Pericardium fibroblast (primary cell): ENCODE measurements at places on chromosomes 2 and 18. TPM values are rescaled to one million over a fixed set of nuclear protein-coding genes. Genes with fewer than 3 reads are reported as not detected.

The IL37 gene
- total RNA-seq, result not detected in 2 replicates

The SIX3 gene
- total RNA-seq, result not detected in 2 replicates

The RAB31 gene
- total RNA-seq, result 49.5 and 74.7 TPM in 2 replicates

The INPP5D gene
- 0.12 and 0.17 TPM in 2 replicates for total RNA-seq

The NTSR2 gene
- total RNA-seq, result not detected in 2 replicates

The LYPD6 gene
- total RNA-seq, result 0.51 and 2.7 TPM in 2 replicates

The ERFE gene
- total RNA-seq, result 1.1 and 11.2 TPM in 2 replicates

The OTOS gene
- total RNA-seq, result not detected in 2 replicates

The FTCDNL1 gene
- total RNA-seq, result 3.2 TPM in 1 of 2 replicates, not detected in the other

The LIMS4 gene
- 0.17 and 11.2 TPM in 2 replicates for total RNA-seq

The CTIF gene
- total RNA-seq, result 73.7 and 79.6 TPM in 2 replicates

The TTLL4 gene
- 7.7 and 8.1 TPM in 2 replicates for total RNA-seq

The IL36G gene
- not detected in 2 replicates for total RNA-seq

The SPOPL gene
- 5.9 and 16.8 TPM in 2 replicates for total RNA-seq

The RAPGEF4 gene
- total RNA-seq, result 1.3 and 1.5 TPM in 2 replicates

The UGT1A6 gene
- not detected in 2 replicates for total RNA-seq

The ICA1L gene
- 1.3 and 6.7 TPM in 2 replicates for total RNA-seq

The CD226 gene
- total RNA-seq, result 0.09 and 0.82 TPM in 2 replicates

The ALLC gene
- not detected in 2 replicates for total RNA-seq

The SS18 gene
- total RNA-seq, result 64.8 and 76.4 TPM in 2 replicates

The DSG3 gene
- not detected in 2 replicates for total RNA-seq

The ESPNL gene
- 1.8 and 5.0 TPM in 2 replicates for total RNA-seq

The ABCA12 gene
- total RNA-seq, result under 0.01 TPM in 1 of 2 replicates, not detected in the other

The BUB1 gene
- total RNA-seq, result 1.6 and 2.1 TPM in 2 replicates

The PSTPIP2 gene
- 1.5 and 4.3 TPM in 2 replicates for total RNA-seq

The IL36B gene
- not detected in 2 replicates for total RNA-seq

The KLHL41 gene
- 0.12 and 4.6 TPM in 2 replicates for total RNA-seq

The LTBP1 gene
- 27.4 and 55.7 TPM in 2 replicates for total RNA-seq

The FMNL2 gene
- 12.4 and 16.5 TPM in 2 replicates for total RNA-seq

The SERPINB2 gene
- total RNA-seq, result 0.47 and 2.2 TPM in 2 replicates

The GEN1 gene
- 1.8 and 7.8 TPM in 2 replicates for total RNA-seq
